ENCODE measurements at places on chromosomes 13 and 19.

DNA sequence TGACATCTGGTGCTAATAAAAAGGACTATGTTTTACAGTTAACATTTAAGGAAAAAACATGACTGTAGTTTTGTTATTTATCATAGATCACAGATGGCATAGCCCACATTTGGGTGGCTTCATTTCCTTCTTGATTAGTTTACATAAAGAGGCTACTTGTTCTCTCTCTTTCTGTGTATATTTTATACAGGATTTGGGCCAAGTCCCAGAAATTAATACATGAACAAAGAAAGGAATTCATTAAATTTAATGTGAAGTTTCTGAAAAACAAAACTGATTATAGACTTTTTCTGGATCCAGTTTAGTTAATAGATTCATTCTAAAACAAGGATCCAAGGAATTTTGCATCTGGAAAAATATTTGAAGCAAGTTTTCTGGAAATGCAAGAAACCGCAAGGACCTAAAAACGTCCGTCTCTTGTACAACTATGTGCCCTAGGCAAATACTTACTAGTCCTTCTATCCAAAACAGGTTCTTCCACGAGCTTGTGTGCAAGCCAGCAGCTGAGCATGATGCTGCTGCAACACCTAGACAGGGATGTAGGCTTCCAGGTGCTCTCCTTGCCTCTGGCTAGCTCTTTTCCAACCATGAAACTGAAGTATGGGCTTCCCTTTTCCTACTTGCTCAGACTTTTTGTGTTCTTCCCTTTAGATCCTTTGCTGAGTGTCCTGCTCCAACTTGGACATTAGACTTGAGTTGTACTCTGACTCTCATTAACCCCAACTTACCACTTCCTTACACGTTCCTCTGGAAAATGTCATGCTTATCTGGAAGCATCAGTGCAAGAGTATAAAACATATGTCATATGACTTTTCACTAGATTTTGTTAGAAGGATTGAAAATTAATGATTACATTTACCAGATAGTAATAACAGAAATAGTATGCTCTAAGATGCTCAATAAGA is 161.5 kb upstream of the STARD13 start:
- no peak for DNase-seq

- no peak for DNase-seq
Measured at GRCh38 chr13:31955741-31956140, 75.8 kb upstream of the FRY start.

DNA sequence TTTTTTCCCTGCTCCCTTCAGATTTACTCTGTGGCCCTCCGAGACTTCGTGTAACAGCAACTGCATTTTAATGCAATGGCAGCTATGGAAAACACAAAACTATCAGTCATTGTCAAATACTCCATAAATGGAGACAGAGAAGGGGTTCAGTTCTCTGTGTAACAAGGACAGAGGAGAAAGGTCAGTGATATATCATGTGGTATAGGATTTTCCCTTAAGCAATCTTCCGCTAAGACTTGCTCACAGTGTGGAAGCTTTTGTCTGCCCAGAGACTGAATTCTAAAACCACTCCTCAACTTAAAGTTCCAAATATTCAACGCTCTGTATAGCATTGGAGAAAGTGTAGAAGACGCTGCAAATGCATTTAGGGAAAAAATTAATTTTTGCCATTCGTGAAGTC is 111.3 kb upstream of the EDNRB start:
- no peak for DNase-seq

DNA sequence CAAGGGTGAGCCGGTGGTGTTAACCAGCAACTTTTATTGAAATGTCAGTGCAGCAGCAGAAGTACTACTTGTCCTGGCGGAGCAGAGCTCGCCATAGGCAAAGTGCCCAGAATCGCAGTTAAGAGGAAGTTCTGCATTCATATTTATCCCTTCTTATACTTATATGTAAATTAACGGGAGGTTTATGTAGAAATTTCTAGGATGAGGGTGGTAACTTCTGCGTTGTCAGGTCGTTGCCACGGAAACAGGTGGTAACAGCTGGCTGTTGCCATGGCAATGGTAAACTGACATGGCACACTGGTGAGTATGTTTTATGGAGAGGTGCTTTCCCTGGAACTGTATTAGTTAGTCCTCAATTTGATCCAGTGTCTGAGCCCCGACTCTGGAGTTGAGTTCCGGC is 2494.9 kb upstream of the PCDH20 start:
- DNase-seq: no peak

Measured in activated T-cell treated with anti-CD3 and anti-CD28 coated beads for 4 hours (primary cell).